Peyer's patch (tissue), 4 donors: ENCODE measurements at places on chromosomes 12 and 14. TPM values are rescaled to one million over a fixed set of nuclear protein-coding genes. Genes with fewer than 3 reads are reported as not detected.

The GPRC5D gene
- total RNA-seq: not detected

The NFATC4 gene
- total RNA-seq: 20.9 TPM

The MYF5 gene
- not detected for total RNA-seq

The GPR84 gene
- not detected for total RNA-seq

The RAD9B gene
- 0.83 TPM for total RNA-seq

The GTF2H3 gene
- 25.6 TPM for total RNA-seq

The SIRT4 gene
- total RNA-seq: 4.1 TPM

The GPR135 gene
- 4.1 TPM for total RNA-seq

The CCDC175 gene
- total RNA-seq: not detected

The TSPAN11 gene
- 0.18 TPM for total RNA-seq

The RHOJ gene
- total RNA-seq: 43.7 TPM

The STXBP6 gene
- total RNA-seq: 57.4 TPM
